Placental pericyte (primary cell): ENCODE measurements at places on chromosomes 7 and 10. TPM values are rescaled to one million over a fixed set of nuclear protein-coding genes. Genes with fewer than 3 reads are reported as not detected.

LEP gene
- not detected in 2 replicates for total RNA-seq

OR6V1 gene
- not detected in 2 replicates for total RNA-seq

SPOCK2 gene
- total RNA-seq, result under 0.01 and 0.44 TPM in 2 replicates

VSIR gene
- total RNA-seq, result 14.7 and 21.7 TPM in 2 replicates

NEUROG3 gene
- total RNA-seq, result not detected in 2 replicates

ZNF800 gene
- 17.1 and 27.1 TPM in 2 replicates for total RNA-seq

IRF5 gene
- 0.44 TPM in 1 of 2 replicates, not detected in the other for total RNA-seq

LRGUK gene
- total RNA-seq, result under 0.01 TPM in 2 replicates

MUC12 gene
- total RNA-seq, result 0.43 TPM in 1 of 2 replicates, not detected in the other

DYDC1 gene
- not detected in 2 replicates for total RNA-seq

C7orf57 gene
- total RNA-seq, result under 0.01 TPM in 1 of 2 replicates, not detected in the other

RAPGEF5 gene
- total RNA-seq, result 0.29 and 0.44 TPM in 2 replicates

ZNF503 gene
- total RNA-seq, result 8.3 and 15.9 TPM in 2 replicates

NPFFR1 gene
- total RNA-seq, result not detected in 2 replicates

EFCAB10 gene
- total RNA-seq, result under 0.01 TPM in 1 of 2 replicates, not detected in the other

SNX10 gene
- total RNA-seq, result 0.22 and 0.72 TPM in 2 replicates

BAG3 gene
- 23.6 and 30.5 TPM in 2 replicates for total RNA-seq

C1QL3 gene
- not detected in 2 replicates for total RNA-seq

STK17A gene
- 13.8 and 75.4 TPM in 2 replicates for total RNA-seq

MYL7 gene
- total RNA-seq, result 0.44 TPM in 1 of 2 replicates, not detected in the other

PARP12 gene
- 29.1 and 35.4 TPM in 2 replicates for total RNA-seq

CYP3A4 gene
- total RNA-seq, result not detected in 2 replicates

JAZF1 gene
- total RNA-seq, result 9.9 and 13.1 TPM in 2 replicates

LIPN gene
- not detected in 2 replicates for total RNA-seq

TLX1 gene
- not detected in 2 replicates for total RNA-seq

INA gene
- total RNA-seq, result 0.66 and 3.7 TPM in 2 replicates

CLRN3 gene
- not detected in 2 replicates for total RNA-seq

CLDN3 gene
- total RNA-seq, result not detected in 2 replicates

NPC1L1 gene
- under 0.01 TPM in 1 of 2 replicates, not detected in the other for total RNA-seq

UNC5B gene
- total RNA-seq, result 63.6 and 116 TPM in 2 replicates

C10orf95 gene
- total RNA-seq, result not detected in 2 replicates

SFRP4 gene
- 0.14 TPM in 1 of 2 replicates, not detected in the other for total RNA-seq

RPS24 gene
- 715 and 2,479 TPM in 2 replicates for total RNA-seq

NEBL gene
- total RNA-seq, result 0.22 TPM in 1 of 2 replicates, not detected in the other

SPDYE8 gene
- not detected in 2 replicates for total RNA-seq

ADAMTS14 gene
- 2.2 and 12.5 TPM in 2 replicates for total RNA-seq

NXPH1 gene
- total RNA-seq, result not detected in 2 replicates

ANKRD61 gene
- 0.44 TPM in 1 of 2 replicates, not detected in the other for total RNA-seq

SCART1 gene
- 2.1 and 3.1 TPM in 2 replicates for total RNA-seq

CRTAC1 gene
- not detected in 2 replicates for total RNA-seq

CLDN4 gene
- total RNA-seq, result 0.22 TPM in 1 of 2 replicates, not detected in the other

ASZ1 gene
- total RNA-seq, result not detected in 2 replicates

VSTM2A gene
- not detected in 2 replicates for total RNA-seq

OR2A12 gene
- not detected in 2 replicates for total RNA-seq

ZNF239 gene
- total RNA-seq, result 4.4 and 6.0 TPM in 2 replicates

DOCK4 gene
- 12.5 and 83.2 TPM in 2 replicates for total RNA-seq

TYSND1 gene
- 5.0 and 7.3 TPM in 2 replicates for total RNA-seq

NACAD gene
- total RNA-seq, result 0.88 and 1.3 TPM in 2 replicates

TSPAN12 gene
- 0.44 and 1.3 TPM in 2 replicates for total RNA-seq

ZNF117 gene
- 2.0 and 3.9 TPM in 2 replicates for total RNA-seq

CUZD1 gene
- 0.22 and 0.57 TPM in 2 replicates for total RNA-seq

EPHA1 gene
- 0.43 TPM in 1 of 2 replicates, not detected in the other for total RNA-seq

HTRA1 gene
- total RNA-seq, result 14.0 and 73.4 TPM in 2 replicates

NANOS1 gene
- total RNA-seq, result 0.66 and 8.4 TPM in 2 replicates

OPN1SW gene
- total RNA-seq, result not detected in 2 replicates
